Stimulated activated CD8-positive, alpha-beta memory T cell treated with anti-CD3 and anti-CD28 coated beads, Interleukin-7, amount 100 ng/mL, for 1 hour (primary cell): ENCODE measurements at places on chromosomes 3 and 15.

- peak; percentile 7 for DNase-seq
These were observed 1.1 kb downstream of the HHATL start for GRCh38 chr3:42701371-42702065.

DNA sequence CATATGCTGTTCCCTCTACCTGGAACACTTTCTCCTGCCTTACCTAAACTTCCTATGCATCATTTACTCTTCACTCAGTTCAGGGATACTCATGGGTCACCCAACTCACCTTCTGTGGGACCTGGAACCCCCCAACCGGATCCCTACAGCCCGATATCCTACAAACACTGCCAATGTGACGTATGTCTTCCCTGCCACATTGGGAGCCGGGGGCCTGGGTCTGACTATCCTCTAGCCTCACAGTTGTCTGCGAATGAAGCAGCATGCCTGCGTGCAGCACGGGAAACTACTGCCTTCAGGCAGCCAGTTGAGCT lies 405 bp downstream of the NPRL2 start:
- DNase-seq: no peak

DNA sequence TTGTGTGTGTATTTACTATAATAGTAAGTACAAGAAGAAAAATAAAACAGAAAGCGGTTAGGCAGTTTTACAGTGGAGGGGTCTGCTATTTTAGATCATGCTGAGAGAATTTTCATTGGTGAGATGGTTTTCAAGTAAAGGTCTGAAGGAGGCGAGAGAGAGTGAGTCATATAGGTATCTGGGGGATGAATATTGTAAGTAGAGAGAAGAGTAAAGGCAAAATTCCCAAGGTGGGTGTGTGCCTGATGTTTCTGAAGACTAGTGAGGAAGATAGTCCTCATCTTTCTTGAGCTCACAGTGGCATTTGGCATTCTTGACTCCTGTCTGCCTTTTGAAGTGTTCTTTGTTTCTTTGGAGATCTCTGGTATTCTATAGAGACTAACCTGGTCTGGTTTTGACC lies 38.6 kb downstream of the CRYBG3 start:
- no peak for DNase-seq

GRCh38 chr3:674116-674515 lies 418.7 kb upstream of the CNTN6 start:
- no peak for DNase-seq

DNA sequence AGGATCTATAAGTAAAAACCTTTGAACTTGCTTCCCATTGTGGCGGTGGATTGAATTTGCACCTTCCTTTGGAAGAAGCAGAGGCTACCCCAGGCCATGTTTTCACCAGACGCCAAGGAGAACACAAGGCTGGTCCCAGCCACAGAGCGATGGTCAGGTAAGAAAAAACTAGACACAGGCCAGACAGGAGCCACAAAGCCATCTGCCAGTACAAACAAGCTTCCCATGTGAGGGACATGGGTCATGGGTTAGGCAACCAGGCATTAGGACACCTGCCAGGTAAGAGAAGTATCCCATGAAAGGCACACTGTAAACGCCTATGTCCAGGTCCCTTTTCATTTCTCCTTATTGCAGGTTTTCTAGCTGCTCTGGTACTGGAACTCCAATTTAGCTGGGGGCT lies 190.2 kb downstream of the KLF13 start:
- no peak for DNase-seq

DNA sequence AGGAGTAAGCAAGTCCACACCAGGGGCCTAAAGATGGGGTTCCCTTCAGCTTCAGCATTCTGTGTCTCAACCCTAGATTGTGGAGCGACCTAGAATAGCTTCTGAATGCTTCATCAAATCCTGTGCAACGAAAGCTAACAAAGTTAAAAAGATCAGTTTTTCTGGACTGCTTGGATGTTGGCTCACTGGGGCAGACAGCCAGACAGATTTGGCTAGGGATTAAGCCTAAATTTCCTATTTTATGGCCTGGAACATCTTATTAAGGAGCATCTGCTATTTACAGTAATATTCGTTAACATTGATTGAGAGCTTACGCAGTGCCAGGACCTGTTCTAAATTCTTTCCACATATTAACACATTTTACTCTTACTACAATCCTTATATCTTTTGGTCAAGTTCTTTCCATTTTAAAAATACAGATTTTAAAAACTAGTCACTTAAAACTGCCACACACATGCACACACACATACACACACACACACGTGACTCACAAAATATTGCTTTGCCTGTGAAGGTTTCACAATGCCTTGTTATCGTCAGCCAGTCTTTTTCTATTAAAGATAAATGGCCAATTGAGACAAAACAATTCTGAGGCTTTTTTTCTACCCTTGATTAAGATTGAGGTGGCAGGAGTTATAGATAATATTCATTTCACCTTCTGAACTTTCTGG lies 173.3 kb upstream of the SNTN start:
- DNase-seq: no peak

DNA sequence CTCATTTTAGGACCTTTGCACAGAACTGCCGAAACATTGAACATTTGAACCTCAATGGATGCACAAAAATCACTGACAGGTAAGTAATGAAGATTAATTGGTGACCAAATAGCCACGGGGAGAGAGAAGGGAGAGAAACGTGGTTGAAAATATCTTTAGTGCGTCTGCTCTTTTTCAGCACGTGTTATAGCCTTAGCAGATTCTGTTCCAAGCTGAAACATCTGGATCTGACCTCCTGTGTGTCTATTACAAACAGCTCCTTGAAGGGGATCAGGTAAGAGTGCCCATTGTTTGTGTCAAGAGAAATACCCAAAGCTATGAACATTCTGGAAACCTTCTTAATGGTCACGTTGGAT lies 67.1 kb downstream of the UBP1 start:
- DNase-seq: no peak

- DNase-seq: no peak
These were observed 597.9 kb downstream of the PDCD6IP start for GRCh38 chr3:34396288-34396687.

DNA sequence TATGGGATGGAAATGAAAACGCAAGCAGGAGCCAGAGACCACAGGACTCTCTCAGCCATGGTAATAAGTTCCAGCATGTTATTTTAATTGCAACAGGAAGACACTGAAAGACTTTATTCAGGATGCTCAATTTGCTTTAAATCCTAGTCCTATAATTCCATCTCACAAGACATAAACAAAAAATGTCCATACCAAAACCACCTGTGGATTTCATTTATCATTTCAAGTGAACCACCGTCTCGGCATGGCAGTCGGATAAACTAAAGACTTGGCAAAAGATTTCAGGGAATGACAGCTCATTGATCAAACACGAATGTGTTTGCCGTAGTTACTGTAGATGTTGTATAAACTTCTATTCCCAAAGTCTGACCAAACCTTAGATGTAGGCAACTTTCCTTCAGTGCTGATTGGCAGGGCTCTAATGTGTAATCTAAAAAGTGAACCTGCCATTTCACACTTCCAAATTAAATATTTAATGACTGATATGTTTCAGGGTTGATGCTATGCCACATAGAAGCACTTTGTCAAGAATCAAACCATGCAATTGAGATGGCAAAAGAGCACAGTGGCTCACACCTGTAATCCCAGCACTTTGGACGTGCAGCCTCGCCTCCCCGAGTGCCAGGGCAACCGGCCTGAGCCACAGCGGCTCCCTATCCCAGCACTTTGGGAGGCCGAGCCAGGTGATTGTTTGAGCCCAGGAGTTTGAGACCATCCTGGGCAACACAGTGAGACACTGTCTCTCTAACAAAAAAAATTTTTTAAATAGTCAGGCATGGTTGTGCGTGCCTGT lies 331.7 kb downstream of the MAGI1 start:
- DNase-seq: no peak

- peak; percentile 22 for DNase-seq
These were observed 826 bp downstream of the LRRC58 start for GRCh38 chr3:120348065-120348990.

GRCh38 chr15:76366714-76367113 lies 30.1 kb downstream of the ISL2 start:
- DNase-seq: no peak

DNA sequence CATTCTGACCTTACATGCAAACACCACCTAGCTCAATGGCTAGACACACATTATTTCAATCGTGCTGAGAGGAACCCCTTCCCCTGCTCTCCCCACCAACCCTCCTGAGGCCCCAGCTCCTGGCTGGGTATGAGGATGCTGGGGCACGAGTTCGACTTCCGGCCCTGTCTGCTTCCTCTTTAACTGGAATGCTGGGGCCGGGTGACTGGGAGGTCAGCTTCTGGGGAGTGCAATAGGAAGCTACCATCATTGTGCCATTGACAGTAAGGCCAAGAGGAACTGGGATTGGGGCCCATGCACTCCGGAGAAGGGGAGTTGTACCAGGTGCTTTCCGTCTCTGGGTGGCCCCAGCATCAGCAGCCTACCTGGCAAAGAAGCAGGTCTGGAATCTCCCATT lies 15.6 kb upstream of the TLE3 start:
- no peak for DNase-seq

- no peak for DNase-seq
These were observed 13.2 kb downstream of the USP13 start for GRCh38 chr3:179666030-179666429.

DNA sequence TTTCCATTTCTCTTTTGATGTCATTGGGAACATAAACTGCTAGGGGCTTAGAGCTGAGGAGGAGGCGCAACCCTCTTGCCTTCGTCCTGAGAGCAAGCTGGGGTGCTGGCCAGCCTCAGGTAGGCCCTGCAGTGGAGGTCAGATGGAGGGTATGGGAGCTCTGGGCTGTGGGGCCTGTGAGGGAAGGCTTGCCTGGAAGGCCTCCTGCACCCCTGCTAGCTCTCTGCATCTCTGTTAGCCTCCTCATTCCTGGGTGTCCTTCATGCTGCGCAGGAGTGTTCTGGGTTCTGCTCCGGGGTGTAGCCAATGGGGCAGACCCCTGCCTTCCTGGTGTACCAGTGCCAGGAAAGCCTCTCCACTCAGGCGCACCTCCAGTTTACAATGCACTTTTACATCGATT lies 11.8 kb downstream of the GP5 start:
- DNase-seq: no peak

DNA sequence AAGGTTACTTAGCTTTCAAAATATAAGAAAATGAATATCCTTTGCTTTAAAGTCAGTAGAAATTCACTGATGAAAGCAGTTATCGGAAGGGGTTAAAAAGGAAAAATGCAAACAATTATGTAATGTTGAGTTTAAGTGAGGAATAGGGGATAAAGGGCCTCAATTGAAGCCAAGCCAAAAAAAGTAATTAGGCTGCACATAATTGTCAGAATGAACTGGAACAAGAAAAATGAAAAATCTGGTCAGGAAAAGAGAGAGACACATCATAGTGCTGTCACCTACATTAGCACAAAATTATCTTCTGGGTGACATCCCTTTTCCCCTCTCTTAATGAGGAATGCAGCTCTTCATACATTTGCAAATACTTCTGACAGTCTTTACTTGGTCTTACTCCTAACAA lies 48.8 kb upstream of the PIK3R4 start:
- DNase-seq: no peak

GRCh38 chr3:67828486-67829010 lies 174.1 kb upstream of the SUCLG2 start:
- DNase-seq: no peak

DNA sequence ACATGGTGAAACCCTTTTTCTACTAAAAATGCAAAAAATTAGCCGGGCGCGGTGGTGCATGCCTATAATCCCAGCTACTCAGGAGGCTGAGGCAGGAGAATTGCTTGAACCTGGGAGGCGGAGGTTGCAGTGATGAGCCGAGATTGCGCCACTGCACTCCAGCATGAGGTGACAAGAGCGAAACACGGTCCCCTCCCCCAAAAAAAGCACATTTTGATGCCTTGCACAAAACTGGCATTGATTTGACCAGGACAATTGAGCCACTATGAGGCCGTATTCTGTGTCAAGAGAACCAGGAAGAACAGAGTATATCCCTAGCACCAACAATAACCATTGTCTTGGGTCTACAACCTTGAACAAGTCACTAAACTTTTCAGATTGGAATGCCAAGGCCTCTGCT lies 50.6 kb downstream of the SH3BP5 start:
- DNase-seq: no peak

DNA sequence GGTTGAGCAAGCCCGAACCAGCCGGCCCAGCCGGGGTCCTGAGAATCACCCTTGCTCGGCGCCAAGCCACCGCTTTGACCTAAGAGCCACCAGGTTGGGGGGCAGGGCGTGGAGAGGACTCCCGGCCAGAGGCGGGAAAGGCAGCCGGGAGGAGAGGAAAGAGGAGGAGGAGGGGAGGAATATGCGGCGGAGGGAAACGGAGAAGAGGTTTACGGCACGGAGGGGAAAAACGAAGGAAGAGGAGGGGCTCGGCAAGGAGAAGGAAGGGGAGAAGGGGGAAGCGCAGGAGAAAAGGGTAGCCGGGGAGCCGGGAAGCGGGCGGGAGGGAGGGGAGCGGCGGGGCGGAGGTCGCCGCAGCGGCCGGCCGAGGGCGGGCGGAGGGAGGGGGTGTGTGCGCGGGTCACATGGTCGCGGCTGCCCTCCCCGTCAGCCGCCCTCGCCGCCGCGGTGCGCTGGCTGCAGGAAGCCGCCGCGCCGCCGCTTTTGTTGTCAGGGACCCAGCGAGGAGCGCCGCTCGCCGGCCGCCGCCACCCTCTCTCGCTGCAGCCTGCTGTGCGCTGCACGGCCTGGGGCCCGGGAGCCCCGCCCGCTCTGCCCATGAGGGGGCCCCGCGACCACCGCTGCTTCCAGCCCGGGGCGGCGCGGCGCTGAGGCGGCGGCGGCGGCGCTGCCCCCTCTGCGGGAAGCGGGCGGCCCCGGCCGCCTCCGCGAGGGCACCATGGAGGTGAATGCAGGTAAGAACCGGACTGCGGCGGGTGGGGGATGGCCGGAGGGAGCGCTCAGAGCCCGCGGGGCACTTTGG lies at the start of gene NR1D2:
Gene NR1D2 (plus strand): TSS at position 426 of the 802 bp plus-strand sequence. CDS start 293 bp downstream, at position 719.
- peak; percentile 55 for DNase-seq

DNA sequence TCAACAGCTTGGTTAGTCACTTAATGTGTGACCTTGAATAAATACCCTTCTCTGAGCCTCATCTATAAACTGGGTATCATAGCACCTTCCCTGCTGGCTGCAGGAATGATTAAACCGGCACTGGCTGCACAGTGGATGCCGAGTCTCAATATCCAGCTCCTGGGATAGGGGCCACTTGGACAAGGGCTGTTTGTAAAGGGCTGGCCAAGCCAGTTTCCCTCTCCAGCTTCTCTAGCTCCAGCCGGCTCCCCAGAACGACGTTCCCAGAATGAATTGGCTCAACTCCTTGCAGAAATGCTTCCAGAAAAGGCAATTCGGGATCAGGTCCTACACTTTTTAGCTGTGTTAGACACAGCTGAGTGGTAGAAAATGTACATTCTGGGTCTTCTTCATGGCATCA lies 58.8 kb downstream of the LSM3 start:
- DNase-seq: no peak

- no peak for DNase-seq
These were observed 75.0 kb upstream of the GCNT3 start for GRCh38 chr15:59536553-59536952.

DNA sequence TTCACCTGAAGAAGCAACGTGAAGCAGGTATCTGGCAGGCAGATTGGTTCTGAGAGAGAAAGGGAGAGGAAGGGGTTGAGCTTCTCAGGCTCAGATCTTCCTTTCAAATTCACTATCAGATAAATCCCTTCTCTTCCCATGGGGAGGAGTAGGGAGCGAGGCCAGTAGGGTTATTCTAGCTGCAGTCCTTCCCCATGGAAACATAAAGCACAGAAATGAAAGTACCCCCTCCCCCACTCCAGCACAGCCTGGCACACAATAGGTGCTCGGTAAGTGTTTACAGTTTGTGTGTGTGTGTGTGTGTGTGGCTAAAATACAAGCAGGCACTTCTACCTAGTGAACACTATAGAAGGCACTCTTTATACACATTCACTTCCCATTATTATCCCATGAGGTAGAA lies 20.8 kb upstream of the VPS8 start:
- DNase-seq: no peak

- DNase-seq: no peak
These were observed 50.2 kb downstream of the SOX2 start for GRCh38 chr3:181761906-181762305.

GRCh38 chr15:78317145-78317836 lies 17.9 kb upstream of the SKIC8 start:
- no peak for DNase-seq
